ENCODE measurements at places on chromosomes 11 and 22. TPM values are rescaled to one million over a fixed set of nuclear protein-coding genes. Genes with fewer than 3 reads are reported as not detected.

The OR4D5 gene
- not detected for polyA plus RNA-seq

The MUC5B gene
- 0.01 TPM for polyA plus RNA-seq

The SSH3 gene
- polyA plus RNA-seq = 24.4 TPM

The ADM2 gene
- 5.7 TPM for polyA plus RNA-seq

The EFEMP2 gene
- polyA plus RNA-seq = 134 TPM

The CAVIN3 gene
- 26.3 TPM for polyA plus RNA-seq

The SEPTIN3 gene
- polyA plus RNA-seq = 6.7 TPM

The C11orf68 gene
- 40.8 TPM for polyA plus RNA-seq

The HIKESHI gene
- polyA plus RNA-seq = 51.5 TPM

DNA sequence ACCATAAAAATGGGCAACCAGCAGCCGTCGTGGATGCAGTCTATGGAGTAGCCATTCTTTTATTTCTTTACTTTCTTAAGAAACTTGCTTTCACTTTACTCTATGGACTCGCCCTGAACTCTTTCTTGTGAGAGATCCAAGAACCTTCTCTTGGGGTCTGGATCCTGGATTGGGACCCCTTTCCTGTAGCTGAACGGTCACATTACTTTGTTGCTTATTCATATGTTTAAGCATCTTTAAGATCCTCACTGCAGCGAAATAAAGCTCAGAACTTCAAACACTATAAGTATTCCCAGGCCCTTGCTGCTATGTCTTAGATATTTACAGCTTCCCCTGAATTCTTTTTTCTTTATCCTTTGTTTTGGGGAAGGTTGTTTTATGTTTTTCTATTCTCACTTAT lies 187.8 kb upstream of the DDI1 start:
- DNase-seq = no peak

GRCh38 chr11:86748296-86748695 lies 52.0 kb upstream of the PRSS23 start:
- no peak for DNase-seq

DNA sequence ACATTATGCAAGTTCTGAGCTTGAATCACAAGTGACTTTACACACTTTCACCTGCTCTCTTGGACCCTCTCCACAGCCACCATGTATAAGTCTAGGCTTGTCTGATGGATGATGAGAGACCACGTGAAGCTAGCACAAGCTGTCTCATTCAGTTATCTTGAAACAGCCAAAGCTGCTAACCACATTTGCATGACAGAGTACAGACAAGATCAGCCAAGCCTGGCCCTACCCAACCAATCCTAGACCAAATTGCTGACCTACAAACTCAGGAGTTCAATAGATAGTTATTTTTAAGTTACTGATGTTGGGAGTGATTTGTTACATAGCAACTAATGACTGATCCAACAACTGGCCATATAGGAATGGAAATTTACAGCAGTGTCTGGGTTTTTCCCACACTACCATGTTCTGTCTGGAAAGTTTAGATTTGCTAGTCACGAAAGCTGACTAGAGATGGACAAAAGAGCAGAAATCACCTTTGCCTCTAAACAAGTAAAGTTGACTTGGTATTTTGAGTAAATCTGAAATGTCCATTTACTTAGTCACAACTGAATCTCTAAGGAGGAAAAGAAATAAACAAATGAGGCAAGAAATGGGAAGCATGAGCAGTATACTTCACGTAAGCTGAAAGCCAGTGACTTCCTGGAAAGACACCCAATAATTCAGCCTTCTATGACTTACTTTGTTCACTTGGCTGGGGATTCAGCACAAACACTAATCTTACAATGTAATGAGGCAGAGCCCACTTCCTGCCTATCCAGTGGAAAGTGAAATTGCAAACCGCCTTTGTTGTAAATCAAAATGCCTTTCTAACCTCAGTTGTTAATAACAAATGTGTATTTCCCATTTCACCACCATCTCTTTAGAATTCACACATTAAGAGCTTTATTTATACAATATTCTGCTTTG lies 101.7 kb downstream of the FAM181B start:
- DNase-seq = no peak

- no peak for DNase-seq
Measured at GRCh38 chr22:29313576-29314466, 1.7 kb downstream of the RASL10A start.

- no peak for DNase-seq
Measured at GRCh38 chr22:41725510-41726110, 26.3 kb downstream of the MEI1 start.

- DNase-seq = no peak
Measured at GRCh38 chr22:45262931-45263462, 21.8 kb upstream of the UPK3A start.

- no peak for DNase-seq
Measured at GRCh38 chr11:44833877-44834452, 107.2 kb downstream of the TSPAN18 start.

DNA sequence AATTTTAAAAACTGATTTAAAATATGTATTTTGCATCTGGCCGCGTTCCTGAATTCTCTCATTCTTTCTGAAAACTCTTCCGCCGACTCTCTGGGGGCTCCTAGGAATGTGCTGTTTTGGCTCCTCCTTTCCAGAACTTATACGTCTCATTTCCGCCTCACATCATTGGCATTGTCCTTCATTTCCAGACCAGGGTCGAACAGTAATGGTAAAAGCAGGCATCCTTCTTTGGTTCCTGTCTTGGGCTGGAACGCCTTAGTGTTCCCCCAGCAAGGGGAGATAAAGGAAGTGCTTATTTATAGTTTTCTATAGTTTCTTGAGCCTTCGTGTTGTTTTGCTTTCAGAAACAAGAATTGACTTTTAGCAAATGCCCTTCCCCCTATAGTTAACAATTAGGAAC lies 10.9 kb upstream of the TNNT3 start:
- no peak for DNase-seq

DNA sequence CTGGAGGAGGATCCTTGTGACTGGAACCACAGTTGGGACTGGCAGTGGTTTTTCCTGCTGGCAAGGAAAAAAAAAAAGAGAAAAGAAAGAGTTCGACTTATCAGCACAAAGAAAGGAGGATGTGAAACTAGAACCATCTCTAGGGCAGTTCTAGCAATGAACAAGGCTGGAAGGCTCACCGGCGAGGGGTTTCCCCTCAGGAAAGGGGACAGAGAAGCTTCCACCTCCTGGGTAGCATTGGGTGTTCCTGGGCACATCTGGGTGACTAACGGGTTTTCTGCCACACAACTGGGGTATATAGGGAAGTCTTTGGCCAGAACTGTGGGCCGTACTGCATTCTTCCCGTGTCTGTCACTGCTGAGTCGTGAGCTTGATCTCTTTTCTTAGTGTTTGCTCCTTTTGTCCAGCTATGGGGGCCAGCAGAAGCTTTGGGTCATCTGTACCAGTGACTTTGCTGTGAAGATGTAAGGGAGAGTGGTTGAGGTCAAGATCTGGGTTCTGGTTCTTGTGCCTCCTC lies 109.4 kb upstream of the OR4B1 start:
- no peak for DNase-seq

DNA sequence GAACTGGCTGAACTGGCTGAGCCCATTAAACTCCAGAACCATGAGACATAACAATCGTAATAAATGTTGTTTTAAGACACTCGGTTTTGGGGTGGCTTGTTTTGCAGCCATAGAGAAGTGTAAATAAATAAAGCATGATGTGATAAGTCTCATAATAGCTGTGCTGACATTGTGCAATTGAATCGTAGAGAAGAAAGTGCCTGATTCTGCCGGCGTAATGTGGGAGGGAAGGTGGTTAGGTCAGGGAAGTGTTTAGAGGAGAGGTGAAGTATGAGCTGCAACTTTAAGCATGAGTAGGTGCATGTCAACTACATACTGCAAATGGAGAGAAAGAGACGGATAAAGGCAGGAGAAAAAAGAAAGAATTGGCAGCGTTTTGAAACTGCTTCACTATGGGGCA lies 217.1 kb downstream of the BLID start:
- no peak for DNase-seq

Data from right renal pelvis (tissue), 4 donors.